CD8-positive, alpha-beta memory T cell (primary cell): ENCODE measurements at places on chromosomes 13 and 19. TPM values are rescaled to one million over a fixed set of nuclear protein-coding genes. Genes with fewer than 3 reads are reported as not detected.
A peak's percentile ranks its signal among the peaks of the same experiment; 100 is the strongest.

The POSTN gene
- not detected for total RNA-seq

DNA sequence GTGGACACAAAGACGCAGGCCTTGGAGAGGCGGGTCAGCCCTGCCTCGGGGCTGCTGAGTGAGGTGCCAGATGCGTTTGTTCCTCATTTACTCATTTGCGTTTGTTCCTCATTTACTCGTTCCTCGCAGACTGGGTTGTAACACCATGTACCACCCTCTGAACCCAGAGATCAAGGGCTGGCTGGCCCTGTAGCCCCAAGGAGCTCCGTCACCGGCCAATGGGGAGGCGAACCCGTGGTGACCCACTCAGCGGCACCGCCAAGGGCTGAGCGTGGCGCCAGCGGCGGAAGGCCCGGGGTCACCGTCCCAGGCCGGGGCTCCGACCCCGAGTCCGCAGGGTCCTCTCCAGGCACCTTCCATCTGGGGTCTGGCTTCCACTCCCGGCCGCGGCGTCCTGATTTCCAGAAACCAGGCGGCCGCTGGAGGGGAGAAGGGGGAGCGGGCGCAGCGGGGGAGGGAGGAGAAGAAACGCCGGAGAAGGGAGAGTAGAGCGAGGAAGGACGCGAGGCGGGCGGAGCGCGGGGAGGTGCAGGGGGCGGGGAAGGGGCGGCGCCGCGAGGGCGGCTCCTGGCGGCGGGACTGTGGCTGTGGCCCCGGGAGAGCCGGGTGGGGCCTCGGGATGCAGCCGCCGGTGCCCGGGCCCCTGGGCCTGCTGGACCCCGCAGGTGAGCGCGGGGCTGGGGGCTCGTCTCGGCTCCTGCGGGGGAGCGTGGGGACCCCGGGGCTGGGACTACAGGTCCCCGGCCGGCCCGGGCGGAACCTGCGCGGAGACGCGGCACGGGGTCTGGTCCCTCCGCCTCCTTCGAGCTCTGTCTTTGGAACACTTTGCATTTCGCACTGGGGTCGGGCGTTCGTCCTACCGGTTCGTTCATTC is at the start of gene TMEM255B:
Gene TMEM255B, plus strand, starts transcription at position 576 of the 874 bp plus-strand sequence. Its CDS starts 44 bp downstream, at position 620.
- H3K4me1 ChIP-seq: peaks cover 15% of the 10 kb centered on the region
- peaks cover 40% of the 10 kb centered on the region for H3K27me3 ChIP-seq
- H3K27ac ChIP-seq: no peak within 1 kb of the TSS
- H3K4me3 ChIP-seq: peak within 1 kb of the TSS; percentile 65

DNA sequence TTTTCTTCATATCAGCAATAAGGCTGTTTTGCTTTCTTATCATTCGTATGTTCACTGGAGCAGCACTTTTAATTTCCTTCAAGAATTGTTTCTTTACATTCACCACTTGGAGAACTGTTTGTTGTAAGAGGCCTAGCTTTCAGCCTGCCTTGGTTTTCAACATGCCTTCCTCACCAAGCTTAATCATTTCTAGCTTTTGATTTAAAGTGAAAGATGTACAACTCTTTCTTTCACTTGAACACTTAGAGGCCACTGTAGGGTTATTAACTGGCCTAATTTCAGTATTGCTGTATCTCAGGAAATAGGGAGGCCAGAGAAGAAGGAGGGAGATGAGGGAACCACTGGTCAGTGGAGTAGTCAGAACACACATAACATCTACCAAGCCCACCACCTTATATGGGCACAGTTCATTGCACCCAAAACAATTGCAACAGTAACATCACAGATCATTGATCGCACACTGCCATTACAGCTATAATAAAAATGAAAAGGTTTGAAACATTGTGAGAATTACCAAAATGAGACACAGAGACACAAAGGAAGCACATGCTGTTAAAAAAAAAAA is 181.4 kb upstream of the TUBA3C start:
- H3K27me3 ChIP-seq: no peaks in the 10 kb centered on the region
- no peaks in the 10 kb centered on the region for H3K36me3 ChIP-seq
- H3K4me3 ChIP-seq: no peak overlapping the region

DNA sequence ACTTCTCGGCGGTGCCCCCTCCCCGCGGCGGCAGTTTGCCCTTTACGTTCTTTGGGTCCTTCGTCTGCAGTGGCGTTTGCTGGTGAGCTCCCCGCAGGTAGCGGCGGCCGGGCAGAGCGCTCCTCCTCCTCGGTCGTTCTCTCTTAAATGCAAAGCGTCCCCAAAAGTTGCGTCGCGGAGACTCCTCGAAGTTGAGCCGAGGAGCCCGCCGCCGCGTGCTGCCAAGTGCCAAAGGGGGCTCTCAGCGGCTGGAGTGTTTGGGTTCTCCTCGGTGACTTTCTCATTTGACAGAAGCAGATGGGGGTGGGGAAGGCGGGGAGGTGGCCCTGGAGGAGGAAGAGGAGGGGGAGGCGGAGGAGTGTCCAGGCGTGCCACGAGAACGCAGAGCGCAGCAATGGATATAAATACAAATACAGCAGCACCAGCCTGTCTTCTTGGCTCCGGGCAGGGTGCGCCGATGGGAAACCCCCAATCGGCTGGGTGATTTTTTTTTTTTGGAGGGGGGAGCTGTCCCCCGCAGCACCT is at the start of gene SOX21:
Gene SOX21, minus strand, starts transcription at position 259 of the 525 bp plus-strand sequence. CDS start 496 bp downstream, outside the sequence.
- H3K27me3 ChIP-seq: peaks cover 32% of the 10 kb centered on the region
- no peaks in the 10 kb centered on the region for H3K36me3 ChIP-seq
- H3K4me3 ChIP-seq: no peak within 1 kb of the TSS
- H3K27ac ChIP-seq: no peak within 1 kb of the TSS

DNA sequence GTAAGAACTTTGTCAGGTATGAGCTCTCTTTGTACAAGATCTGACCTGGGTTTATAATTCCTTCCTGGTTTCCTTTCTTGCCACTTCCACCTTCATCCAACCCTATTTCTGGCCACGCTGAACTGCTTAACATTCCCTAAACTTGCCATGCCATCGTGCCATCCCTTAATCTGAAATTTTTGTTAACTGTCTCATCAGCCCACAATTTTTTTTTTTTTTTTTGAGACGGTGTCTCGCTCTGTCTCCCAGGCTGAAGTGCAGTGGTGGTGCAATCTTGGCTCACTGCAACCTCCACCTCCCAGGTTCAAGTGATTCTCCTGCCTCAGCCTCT is 144.6 kb downstream of the GGACT start:
- no peak overlapping the region for H3K4me3 ChIP-seq
- no peaks in the 10 kb centered on the region for H3K36me3 ChIP-seq
- no peak for DNase-seq
- no peaks in the 10 kb centered on the region for H3K4me1 ChIP-seq
- no peak overlapping the region for H3K27ac ChIP-seq

DNA sequence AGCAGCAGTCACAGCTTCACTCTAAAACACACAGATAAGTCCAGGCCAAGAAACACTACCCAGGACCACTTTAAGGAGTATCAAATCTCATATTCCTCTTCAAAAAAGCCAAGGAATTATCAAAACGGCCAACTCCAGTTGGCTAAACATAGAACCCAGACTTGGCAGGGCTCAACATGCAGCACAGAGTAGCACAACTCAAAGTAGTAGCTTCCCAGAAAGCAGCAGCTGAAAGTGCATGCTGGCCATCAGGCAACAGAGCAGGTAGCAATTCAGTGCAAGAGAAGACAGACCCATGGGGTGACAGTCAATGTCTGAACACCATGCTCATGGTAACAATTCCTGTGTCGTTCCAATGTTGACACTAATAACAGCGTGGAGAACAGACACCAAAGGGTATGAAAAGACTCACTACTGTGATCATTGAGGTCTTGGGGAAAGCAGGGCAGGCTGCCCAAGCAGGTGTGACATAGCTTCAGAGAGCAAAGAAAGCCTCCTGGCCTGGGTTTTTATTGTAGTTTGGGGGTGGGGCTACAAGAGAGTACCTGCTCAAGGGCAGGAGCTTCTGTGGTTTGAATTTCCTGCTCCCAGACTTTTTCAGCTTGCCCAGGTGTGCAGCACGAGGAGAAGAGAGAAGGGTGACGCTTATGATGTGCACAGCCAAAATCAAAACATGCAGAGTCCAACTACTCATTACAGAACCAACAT is 6.2 kb downstream of the ZNF709 start:
- peaks cover 26% of the 10 kb centered on the region for H3K4me1 ChIP-seq
- DNase-seq: no peak
- H3K4me3 ChIP-seq: no peak overlapping the region
- H3K27me3 ChIP-seq: no peaks in the 10 kb centered on the region
- H3K36me3 ChIP-seq: no peaks in the 10 kb centered on the region
- H3K27ac ChIP-seq: no peak overlapping the region

- H3K4me1 ChIP-seq: peaks cover 5% of the 10 kb centered on the region
- no peak overlapping the region for H3K27ac ChIP-seq
- no peak overlapping the region for H3K4me3 ChIP-seq
- no peak for DNase-seq
- H3K27me3 ChIP-seq: no peaks in the 10 kb centered on the region
- no peaks in the 10 kb centered on the region for H3K36me3 ChIP-seq
Measured at GRCh38 chr13:97372936-97373335, 61.0 kb upstream of the RAP2A start.

The UPF1 gene
- 97.2 TPM for total RNA-seq

DNA sequence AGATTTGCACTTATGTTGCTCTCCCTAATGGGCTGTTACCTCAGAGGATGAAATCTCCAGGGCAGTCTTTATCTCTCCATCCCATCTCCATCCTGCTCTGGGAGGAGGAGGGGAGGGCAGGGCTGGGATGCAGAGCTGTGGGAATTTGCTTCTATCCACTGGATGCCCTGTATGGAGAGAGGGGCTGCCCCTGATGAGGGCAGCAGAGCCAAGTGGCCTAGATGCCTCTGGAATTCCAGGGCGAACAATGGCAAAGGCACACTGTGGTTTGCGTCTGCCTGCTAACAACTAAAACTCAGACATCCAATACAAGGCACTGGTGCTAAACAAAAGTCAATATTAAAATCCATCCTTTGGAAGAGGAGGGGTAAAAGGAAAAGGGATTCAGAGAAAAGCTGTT is 165.1 kb downstream of the COG6 start:
- no peak overlapping the region for H3K4me3 ChIP-seq
- no peaks in the 10 kb centered on the region for H3K27me3 ChIP-seq
- H3K36me3 ChIP-seq: no peaks in the 10 kb centered on the region
- H3K4me1 ChIP-seq: no peaks in the 10 kb centered on the region
- no peak for DNase-seq
- no peak overlapping the region for H3K27ac ChIP-seq

- DNase-seq: no peak
- no peak overlapping the region for H3K27ac ChIP-seq
- no peaks in the 10 kb centered on the region for H3K36me3 ChIP-seq
- no peaks in the 10 kb centered on the region for H3K27me3 ChIP-seq
Measured at GRCh38 chr13:99666146-99666805, 165.0 kb downstream of the TM9SF2 start.

DNA sequence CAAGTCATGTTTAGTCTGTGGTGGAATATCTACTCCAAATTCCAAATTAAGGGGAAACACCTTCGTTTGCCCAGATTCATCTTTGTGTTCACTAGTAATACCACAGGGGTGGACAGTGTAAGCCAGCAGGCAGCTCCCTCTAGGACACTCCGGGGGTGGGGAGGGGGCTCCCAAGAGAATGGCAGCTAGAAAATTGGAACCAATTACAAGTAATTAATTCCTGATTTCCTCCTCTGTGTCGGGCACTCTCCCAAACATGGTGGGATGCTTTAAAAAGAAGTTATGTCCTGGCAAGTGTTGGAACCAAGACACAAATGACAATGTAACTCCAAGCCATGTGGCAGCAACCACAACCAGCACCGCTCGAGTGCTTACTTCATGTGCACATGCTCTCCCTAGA is 5.9 kb downstream of the COL4A1 start:
- H3K4me3 ChIP-seq: no peak overlapping the region
- H3K27ac ChIP-seq: no peak overlapping the region
- H3K4me1 ChIP-seq: no peaks in the 10 kb centered on the region
- no peak for DNase-seq
- H3K36me3 ChIP-seq: no peaks in the 10 kb centered on the region

DNA sequence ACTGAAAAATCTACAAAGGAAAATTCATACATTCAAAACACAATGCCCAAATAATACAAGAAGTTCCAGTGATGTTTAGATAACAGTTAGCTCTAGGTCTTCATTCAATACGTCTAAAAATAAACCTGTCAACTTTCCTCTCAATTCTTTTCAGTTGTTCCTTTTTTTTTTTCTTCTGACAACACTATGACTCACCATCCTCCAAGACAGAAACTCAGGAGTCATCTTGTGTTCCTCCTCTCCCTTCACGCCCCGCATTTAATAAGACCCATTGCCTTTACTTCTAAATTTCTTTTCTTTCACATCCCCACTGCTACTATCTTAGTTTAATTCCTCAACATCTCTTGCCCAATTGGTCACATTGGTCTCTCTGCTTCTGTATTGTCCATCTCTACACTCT is 759.9 kb downstream of the GPC5 start:
- no peak overlapping the region for H3K4me3 ChIP-seq
- H3K27me3 ChIP-seq: no peaks in the 10 kb centered on the region
- H3K4me1 ChIP-seq: no peaks in the 10 kb centered on the region
- DNase-seq: no peak
- no peak overlapping the region for H3K27ac ChIP-seq

The ZNF71 gene
- 8.2 TPM for total RNA-seq

DNA sequence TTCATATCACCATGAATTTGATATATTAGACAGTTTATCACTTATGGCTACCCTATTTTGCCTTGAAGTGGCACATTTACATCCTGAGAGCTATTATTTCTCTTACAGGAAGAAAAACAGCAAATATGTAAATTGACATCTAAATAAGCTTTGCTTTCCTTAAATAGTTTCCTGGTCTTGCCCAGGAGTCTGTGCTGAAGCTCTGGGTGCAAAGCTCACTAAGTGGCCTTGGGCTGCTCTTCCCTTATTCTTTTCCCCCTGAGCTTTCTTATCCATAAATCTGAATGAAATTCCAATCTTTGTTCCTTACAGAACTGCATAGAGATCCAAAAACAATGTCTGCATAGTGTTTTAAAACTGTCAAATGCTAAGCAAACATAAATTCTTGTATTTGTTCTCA is 56.3 kb downstream of the TNFSF13B start:
- H3K4me3 ChIP-seq: no peak overlapping the region
- H3K27ac ChIP-seq: no peak overlapping the region
- peaks cover 5% of the 10 kb centered on the region for H3K4me1 ChIP-seq
- H3K27me3 ChIP-seq: no peaks in the 10 kb centered on the region
- H3K36me3 ChIP-seq: no peaks in the 10 kb centered on the region

DNA sequence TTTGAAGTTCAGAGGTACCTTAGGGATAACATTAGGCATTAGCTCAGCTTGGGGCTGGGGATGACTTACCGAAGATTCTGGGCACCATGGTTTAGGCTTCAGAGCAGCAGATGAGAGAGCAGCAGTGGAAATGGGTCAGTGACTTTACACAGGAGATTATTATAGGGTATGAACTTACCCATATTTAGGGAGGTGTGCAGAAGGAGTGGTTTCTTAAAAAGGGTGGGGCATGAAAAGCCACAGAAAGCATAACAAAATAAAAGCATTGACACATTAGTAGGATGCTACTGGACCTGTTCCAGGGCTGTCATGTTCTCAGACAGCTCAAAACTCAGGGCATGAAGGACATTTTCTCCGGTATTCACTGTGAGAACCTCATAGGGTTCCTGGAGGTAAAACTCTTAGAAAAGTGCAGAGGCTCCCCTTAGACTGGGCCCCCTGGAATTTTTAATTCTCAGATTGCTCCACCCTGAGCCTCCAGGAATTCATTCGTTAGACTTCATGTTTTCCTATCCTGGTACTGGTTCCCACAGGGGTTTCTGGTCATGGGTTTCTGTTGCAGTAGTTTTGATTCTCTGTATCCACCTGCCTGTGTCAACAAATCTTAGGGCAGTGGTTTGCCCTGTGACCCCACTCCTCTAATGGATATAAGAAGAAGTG is 20.7 kb downstream of the IGFL1 start:
- DNase-seq: no peak
- no peak overlapping the region for H3K27ac ChIP-seq
- no peak overlapping the region for H3K4me3 ChIP-seq
- no peaks in the 10 kb centered on the region for H3K4me1 ChIP-seq
- no peaks in the 10 kb centered on the region for H3K27me3 ChIP-seq

- H3K36me3 ChIP-seq: no peaks in the 10 kb centered on the region
- no peak overlapping the region for H3K4me3 ChIP-seq
- H3K27ac ChIP-seq: no peak overlapping the region
- peaks cover 5% of the 10 kb centered on the region for H3K4me1 ChIP-seq
Measured at GRCh38 chr19:20233105-20233504, 66.1 kb downstream of the ZNF486 start.
